ENCODE measurements at places on chromosomes 2 and 18.

- DNase-seq: no peak
Measured at GRCh38 chr18:45538444-45538843, 76.8 kb upstream of the SLC14A2 start.

DNA sequence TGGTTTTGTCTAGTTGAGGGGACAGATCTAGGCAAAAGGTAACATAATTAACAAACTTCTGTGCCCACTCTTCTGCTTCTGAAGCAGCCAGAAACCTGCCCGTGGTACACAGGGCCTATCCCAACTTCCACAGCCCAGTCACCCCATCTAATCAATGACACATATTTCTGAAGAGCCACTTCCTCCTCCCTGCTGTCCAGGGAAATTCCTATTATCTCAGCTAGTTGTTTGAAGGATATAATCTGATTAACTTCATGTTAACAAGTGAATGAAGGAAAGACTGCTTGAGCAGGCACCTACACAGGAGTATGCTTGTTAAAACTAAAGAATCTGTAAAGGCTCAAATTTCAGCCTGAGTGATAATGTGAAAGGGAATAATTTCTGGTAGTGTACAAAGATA lies 61.4 kb downstream of the CCDC148 start:
- no peak for DNase-seq

- DNase-seq: no peak
Measured at GRCh38 chr2:102063941-102064678, 72.3 kb downstream of the IL1R2 start.

- no peak for DNase-seq
Measured at GRCh38 chr18:68448736-68449135, 266.2 kb downstream of the TMX3 start.

DNA sequence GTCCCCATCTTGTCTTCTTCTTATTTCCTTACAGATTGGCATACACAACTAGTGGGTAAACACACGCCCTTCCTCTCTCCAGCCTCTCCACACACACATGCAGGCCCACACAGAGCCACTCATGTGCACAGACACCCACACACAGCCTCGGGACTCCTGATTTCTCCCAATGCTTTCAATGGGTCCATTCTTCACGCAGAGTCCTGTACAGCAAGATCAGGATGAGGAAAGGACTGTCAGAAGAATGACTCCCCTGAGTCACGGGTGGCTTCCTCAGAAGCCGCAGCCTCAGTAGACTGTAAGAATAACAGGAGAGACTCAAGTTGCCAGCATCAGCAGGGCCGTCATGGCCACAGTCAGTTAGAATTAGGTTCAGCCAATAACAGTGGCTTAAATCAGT lies 109.1 kb upstream of the GLI2 start:
- DNase-seq: no peak

DNA sequence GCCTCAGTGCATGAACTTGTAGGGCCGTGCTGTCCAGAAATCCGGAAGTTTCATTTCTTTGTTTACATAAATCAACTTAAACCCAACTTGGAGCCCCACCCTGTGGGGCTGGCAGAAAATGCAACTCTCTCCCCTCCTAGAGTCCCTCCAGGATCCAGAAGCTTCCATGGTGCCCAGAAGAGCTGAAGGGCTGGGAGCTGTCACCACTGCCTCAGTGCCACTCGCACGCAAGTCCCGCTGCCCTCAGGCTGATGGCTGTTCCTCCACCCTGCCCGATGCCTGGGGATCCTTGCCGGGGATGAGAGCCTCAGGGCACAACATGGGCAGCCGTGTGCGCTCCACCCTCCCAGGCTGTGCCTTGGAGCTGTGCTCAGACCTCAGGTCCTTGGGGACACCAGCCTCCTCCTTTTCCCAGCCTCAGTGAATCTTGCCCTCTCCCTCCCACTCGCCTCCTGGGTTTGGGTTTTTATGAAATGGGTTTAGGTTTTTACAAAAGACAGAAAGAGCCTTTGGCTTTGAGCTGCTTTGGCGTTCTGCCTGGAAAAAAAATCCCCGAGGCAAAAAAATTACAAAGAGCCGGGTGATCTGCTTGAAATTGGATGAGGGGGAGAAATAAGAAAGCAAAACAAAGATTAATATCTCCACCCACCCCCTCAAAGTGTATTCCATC lies 155.2 kb downstream of the TWIST2 start:
- DNase-seq: no peak

- DNase-seq: no peak
Measured at GRCh38 chr2:205556357-205556756, 125.9 kb upstream of the NRP2 start.

DNA sequence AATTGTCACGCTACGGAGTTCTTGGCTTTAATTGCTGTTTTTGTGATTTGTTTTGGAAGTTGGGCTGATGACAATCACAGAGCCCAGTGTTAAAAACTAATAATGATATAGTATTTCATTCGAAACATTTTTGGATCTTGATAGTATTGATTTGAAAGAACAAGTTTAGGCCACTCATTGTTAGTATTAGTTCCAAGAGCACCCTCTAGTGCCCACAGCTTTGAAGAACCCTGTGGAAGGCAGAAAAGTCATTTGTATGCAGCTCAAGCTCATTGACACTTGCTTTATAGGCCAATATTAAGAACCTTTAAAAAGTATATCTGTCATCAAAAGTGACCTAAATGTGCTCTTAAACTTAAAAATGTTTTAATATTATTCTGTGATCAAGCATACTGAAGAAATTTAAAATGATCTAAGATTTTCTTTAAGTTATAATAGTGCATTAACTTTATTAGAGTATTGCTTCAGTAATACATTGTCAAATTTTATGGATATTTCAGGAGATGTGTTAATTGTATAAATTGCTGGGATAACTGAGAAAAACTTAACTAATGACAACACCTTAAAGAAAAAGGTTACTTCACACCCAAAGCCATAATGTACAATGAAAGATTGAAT lies 191.0 kb downstream of the GRB14 start:
- no peak for DNase-seq

DNA sequence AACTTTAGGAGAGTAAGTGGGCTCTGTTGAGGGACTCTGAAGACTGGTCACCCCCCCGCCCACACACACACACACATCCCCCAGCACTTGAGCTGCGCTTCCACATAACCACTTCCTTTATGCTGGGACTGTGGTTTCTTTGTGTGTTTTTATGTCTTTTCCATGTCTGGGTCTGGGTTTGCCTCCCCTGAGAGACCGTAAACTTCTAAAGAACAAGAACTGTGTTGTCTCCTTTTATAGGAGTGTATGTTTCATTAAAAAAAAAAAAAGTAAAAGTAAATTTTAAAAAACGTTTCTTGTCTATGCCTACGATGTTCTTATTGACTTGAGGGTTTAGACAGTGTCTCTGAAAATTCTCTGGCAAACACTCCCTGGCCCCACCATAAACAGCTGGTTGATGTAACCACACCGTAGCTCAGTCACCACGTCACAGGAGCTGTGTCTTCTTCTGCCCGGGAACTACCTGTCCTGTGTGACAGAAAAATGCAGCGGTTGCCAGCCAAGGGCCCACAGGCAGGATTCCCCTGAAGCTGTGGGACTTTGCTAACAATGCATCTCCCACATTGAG lies 68.0 kb downstream of the KLHL29 start:
- no peak for DNase-seq

- no peak for DNase-seq
Measured at GRCh38 chr2:125405816-125406215, 1250.1 kb upstream of the GYPC start.

DNA sequence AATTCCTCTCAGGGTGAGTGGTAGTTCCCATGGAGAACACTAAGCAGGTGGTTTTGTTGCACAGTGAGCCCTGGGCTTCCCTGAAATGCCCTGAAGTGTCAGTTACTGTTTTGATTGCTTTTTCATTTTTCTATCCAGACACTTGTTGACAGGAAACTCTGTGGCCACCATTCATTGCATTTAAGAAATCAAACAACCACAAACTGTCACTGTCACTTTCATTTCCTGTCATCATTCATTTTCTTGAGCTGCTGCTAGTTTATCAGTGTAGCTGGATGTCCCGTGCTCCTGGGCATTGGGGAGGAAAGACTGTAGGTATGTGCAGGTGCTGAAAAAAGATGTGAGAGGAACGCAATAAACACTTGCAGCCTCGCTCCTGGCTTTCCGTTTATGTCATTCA lies 891.6 kb upstream of the ZEB2 start:
- DNase-seq: peak; percentile 39

GRCh38 chr2:23135481-23136100 lies 249.4 kb upstream of the KLHL29 start:
- DNase-seq: no peak

GRCh38 chr18:55713707-55714106 lies 125.7 kb upstream of the TCF4 start:
- no peak for DNase-seq

- no peak for DNase-seq
Measured at GRCh38 chr2:142178604-142179003, 47.8 kb upstream of the LRP1B start.

GRCh38 chr2:43592443-43592842 lies 3.4 kb downstream of the THADA start:
- DNase-seq: no peak

DNA sequence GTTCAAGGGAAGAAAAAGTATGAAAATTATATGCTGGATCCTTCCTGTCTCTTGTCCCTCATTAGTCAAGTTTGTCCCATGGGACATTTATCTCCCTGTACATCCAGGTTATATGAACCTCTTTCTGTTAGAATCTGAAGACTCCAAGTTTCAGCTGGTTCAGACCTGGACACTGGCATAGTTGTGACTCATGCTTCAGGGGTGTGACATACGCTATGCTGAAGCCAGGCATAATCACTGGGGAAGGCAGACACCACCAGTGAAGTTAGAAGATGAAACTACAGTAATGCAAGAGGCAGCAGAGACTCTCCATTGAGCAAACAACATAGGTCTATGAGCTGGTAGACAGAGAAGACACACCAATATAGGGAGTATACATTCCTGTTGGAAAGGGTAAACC lies 269.7 kb upstream of the SLC8A1 start:
- DNase-seq: no peak

- DNase-seq: no peak
Measured at GRCh38 chr2:227370791-227371312, 8.3 kb downstream of the TM4SF20 start.

GRCh38 chr18:22188559-22189267 lies 19.3 kb downstream of the GATA6 start:
- no peak for DNase-seq

DNA sequence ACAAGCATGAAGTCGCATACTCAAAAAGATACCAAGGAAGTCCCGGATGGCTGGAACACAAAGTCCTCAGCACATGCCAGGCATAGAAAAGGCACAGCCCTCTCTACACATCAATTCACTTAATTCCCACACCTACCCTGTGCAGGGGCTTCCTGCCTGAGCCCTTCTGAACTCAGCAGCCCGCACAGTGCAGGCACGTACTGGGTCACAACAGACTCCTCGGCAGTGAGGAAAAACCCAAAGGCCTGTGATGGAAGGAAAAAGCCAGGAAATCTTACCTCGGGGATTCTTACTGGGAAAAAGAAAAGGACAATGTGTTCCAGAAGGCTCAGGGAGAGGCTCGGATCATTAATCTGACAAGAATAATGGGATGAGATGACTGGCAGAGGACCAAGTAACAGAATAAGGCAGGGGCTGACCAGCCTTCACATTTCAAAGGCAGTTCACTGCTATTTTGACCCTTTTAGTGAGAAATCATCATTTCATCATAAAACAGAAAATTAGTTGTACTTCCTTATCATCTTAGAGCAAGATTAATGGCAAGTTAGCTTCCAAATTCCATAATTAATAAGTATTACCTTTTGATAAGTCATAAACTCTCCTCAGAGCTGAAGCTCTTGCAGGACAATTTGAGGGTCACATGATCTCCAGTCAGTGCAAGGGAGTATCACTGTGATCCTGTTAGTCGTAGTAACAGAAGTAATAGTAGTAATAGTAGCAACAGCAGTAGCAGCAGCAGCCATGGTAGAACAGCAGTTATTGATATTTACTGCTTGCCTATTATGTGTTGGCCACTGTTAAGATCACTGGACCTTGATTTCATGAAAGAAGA lies 87.4 kb downstream of the STK39 start:
- DNase-seq: no peak

GRCh38 chr18:10519999-10520935 lies 5.6 kb upstream of the NAPG start:
- DNase-seq: peak; percentile 49

DNA sequence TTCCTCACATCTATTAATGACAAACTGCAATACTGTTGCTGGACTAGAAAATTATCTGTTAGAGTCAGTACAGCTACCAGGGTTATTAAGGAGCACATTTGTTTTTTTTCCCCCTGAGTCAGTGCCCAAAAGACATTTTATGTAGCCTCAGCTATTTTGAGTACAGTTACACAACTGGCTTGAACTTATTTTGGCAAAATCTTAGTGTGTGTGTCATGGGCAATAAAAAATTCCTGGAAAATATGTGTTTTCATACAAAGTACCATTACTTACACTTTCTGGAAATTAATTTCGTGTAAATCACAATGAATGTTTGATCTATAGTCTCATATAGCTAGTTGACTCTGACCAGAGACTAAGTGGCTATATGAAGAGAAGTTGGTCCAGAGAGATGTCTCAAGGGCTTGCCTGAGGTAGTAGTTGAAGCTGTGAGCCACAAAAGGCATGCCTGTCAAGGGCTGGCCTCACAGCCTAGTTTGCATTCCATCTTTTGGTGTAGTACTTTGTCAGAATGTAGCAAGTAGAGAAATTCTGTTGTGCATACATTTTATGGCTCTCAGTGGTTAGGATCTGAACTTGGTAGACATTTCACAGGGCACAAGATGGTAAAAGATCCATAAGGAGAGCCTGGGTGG lies 283.4 kb downstream of the MTX2 start:
- no peak for DNase-seq

GRCh38 chr2:54122939-54123338 lies 7.5 kb downstream of the ACYP2 start:
- no peak for DNase-seq

- no peak for DNase-seq
Measured at GRCh38 chr2:4693266-4693665, 989.9 kb downstream of the DCDC2C start.

GRCh38 chr18:62377131-62377807 lies 52.2 kb downstream of the TNFRSF11A start:
- DNase-seq: no peak

DNA sequence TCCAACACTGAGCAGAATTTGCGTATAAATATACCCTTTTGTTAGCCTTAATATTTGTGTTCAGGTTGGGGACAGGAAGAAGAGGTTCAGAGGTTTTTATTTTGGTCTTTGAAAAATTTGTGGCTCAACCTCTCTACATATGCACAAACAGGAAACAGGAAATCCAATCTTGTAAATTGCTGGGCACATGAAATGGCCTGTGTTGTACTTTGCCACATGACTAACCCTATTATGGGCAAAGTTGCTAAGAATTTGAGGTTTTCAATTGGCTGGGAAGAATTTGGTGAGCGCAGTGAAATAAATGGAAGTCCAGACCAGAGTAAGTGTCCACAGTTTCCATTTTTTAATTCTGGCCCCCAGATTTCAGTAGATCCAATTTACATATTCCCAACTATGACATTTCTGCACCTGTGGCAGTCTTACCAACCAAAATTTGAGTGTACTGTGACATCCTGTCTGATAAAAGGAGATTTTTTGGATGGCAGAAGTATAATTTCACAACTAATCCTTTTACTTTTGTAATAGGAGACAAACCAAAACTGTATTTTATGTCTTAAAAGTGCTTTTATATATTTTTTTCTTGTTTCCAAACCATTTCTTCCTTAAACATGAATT lies 63.6 kb downstream of the COX7A2L start:
- no peak for DNase-seq

GRCh38 chr2:148507970-148508369 lies 136.6 kb upstream of the EPC2 start:
- no peak for DNase-seq

- no peak for DNase-seq
Measured at GRCh38 chr2:19369341-19369955, 11.0 kb upstream of the OSR1 start.

Data from T-helper 2 cell treated with Interferon-gamma antibody and Interleukin-4, amounts not matched to agents 5 μg/mL and 100 μg/mL, for 36 hours (primary cell).